ENCODE measurements at places on chromosomes 3 and 15.

GRCh38 chr3:141216975-141217374, 14.7 kb upstream of the PXYLP1 start:
- no peak for DNase-seq

DNA sequence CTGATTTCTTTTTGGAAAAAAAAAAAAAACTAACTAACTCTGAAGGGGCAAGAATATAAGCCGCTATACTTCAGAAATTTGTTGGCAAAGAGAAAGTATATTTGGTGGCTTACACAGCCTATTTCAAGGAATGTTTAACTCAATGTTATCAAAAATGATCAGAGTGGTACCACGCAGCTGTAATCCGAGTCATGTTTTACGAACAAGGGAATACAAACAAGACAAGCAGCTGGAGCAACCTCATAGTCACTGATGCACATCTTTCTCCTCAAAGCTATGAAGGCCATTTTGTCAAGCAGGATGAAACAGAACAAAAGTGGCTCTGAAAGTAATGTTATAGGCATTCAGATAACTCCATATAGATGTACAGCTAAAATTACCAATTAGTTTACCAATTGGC, 81.2 kb downstream of the SCAPER start:
- no peak for DNase-seq

DNA sequence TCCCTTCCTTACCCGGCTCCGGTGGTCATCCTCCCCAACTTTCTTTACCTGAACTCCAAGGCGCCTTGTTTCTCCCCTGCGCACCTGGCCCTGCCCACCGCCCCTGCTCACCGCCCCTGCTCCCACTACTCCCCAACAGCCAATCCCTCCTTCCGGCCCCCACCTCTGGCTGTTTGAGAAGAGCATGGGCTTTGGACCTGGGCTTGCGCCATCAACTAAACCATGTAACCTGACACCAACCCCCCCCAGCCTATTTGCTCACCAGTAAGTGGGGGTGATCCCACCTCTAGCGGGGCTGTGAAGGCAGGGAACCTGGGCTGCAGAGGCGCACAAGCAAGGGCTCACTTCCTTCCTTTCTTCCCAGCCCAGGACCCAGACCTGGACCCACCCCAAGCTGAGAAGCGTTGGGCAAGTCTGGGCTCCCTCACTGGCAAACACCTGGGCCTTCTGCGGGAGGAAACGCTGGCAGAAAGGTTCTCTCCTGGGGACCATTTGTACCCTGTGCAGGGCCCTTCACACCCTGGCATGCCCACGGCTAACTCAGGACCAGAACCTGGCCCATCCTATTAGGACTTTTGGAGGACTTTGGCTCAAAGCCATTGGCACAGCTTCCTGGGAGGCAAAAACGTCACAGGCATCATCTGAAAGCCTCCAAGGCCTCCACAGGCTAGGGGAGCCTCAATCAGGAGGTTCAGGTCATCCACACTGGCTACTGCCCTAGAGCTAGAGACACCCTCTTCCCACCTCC, at the start of gene PLXNB1:
Gene PLXNB1, minus strand, starts transcription at position 127 of the 748 bp plus-strand sequence. CDS start 5,475 bp downstream, outside the sequence.
- no peak for DNase-seq

DNA sequence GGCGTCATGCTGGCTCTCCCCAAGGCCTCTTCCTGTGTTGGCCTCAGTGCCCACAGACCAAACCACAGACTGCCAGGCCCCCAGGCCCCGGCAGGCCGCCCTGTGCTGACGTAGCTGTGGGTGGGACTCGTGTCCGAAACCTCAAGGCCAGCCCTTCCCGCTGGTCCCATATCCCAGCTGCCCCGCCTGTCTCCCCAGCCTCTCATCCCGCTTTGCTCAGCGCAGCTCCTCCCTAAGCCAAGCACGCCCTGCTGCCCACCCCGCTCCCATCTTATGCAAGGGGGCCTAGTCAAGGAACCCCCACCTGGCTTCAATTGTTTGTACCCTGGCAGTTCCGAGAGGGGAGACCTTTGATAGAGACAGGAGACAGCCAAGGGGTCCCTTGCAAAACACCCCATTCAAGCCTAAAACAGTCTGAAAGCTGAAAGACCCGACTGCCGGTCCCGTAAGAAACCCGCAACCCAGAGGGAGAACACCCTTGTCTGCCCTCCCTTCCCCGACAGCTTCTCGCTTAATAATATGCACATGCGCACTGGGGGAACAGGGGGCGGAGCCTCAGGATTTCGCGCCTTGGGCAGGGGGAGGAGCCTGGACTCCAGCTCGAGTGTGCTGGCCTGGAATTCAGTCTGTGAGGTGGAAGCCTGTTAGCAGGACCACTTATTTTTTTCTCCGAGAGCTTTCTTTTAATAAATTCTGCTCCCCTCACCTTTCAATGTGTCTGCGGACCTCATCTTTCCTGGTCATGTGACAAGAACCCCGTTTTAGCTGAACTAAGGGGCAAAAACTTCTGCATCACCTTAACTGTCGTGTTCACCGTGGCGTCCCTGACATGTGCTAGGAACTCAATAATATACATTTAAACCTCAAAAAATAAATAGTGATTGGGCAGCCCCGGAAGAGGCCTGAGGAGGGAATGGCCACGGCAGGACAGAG, 17.2 kb downstream of the TNFAIP8L3 start:
- peak; percentile 77 for DNase-seq

DNA sequence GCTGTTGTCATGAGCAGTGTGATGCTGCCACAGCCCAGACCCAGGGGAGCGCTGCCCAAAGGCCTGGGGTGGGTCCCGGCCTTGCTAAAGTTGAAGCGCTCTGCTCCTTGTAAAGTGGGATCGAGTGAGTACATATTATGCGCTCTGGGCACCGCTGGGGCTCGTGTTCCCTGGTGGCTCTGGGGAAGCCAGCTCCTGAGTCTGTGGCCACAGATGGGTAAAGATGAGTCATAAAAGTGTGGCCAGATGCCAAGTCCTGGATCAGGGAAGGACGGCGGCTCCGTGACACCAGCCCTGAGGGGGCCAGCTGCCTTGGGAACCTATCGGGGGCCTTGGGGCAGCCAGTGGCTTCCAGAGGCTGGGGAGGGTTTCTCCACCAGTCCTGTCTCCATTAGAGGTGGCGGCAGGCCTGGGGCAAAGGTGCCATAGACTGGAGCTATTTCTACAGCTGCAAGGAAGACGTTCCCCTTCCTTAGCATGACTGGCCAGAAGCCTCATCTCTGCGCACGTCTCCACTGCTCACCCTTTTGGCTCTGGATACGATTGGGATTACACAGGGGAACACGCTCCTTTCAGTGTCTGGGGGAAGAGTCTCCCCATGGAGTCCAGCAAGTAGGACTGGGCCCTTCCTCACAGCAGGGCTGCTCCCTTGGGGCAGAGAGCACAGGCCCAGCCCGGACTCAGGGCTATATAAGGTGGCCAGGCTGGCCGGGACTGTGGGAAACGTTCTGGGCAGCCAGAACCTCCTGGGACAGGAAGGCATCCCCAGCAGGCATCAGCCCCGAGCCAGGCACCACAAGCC, 1.2 kb upstream of the ITIH4 start:
- DNase-seq: peak; percentile 6

DNA sequence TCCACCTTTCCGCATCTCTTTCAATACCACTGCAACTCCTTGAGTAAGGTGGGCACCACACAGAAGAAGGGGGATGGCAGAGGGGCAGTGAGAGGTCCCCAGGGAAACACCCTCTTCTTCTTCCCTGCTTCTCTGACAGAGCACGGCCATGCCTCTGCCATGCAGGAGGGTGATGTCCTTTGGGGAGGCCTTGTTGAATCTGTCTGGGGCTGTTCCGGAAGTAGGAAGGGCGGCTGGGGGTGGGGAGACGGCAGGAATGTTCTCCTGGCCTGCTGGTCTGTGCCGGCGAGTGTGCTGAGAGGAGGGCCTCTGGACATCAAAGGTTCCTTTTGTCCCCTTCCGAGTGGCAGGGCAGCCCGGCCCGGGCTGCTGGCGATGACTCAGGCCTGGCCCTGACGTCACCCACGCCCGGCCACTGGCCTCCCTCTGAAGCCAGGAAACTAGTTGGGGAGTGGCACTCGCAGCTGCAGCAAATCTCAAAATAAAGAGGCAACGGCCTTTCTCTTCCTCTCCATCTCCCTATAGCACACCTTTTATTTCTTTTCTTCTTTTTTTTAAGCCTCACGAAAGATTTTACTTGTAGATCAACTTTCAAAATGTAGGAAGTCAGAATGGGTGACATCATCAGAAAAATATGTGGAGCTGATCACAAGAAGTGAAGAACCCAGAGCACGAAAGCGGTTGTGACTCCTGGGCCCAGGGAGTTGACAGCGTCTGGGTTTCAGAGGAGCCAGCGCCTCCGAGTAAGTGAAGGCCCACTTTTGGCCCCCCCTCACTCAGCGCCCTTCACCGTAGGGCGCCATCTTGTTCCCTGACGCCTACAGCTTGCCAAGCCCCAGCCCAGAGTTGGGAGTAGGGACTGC, at the start of gene ZBTB38:
Gene ZBTB38, plus strand, starts transcription at position 443 of the 863 bp plus-strand sequence. CDS start 73,885 bp downstream, outside the sequence.
- peak; percentile 21 for DNase-seq

All from hematopoietic multipotent progenitor cell treated with erythropoietin and hydrocortisone succinate and interleukin-3 and kit ligand, for 15 days (in vitro differentiated cells).